ENCODE measurements at places on chromosomes 4 and X.

DNA sequence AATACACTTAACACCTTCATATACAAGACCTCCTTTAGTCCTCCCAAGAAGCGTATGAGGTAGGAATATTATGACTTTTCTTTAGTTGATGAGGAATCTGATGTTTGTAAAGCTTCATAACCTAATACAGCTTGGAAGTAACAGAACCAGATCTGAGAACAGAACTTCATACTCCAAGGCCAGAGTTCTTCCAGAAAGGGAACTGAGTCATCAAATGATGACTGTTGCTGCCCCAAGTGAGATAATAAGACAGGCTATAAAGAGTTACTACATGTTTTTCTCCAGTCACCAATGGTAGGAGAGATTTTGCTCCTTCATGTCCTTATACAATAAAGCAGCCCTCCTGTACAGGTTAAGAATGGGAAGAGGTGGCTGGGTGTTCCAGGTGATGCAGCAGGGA is 74.3 kb upstream of the ANXA3 start:
- DNase-seq: no peak

DNA sequence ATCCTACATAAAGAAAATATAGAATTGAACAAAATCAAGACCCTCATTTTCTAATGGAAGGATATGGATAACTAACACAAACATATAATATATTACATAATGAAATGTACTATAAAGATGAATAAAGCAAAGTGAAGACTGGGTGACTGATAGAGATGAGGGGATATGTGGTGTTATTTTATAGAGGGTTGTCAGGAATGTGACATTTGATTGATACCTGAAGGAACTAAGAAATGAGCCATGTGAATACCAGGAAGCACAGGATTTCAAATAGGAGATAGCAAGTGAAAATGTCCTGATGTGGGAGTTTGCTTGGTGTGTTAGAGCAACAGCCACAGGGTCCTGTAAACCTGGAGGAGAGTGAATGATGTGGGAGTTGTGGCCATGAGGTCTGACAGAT is 40.1 kb upstream of the GNPDA2 start:
- no peak for DNase-seq

DNA sequence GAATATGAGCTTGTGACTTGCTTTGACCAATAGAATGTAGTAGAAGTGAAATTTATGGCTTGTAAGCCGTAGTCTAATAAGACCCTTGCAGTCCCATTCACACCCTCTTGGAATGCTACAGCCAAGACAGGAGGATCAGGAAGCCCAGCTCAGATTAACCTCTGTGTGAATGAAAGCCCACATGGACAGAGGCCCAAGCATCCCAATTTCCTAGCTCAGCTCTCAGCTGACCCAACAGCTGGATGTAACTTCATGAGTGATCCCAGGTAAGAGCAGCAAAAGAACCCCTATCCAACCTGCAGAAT is 12.8 kb upstream of the PPM1K start:
- DNase-seq: no peak

DNA sequence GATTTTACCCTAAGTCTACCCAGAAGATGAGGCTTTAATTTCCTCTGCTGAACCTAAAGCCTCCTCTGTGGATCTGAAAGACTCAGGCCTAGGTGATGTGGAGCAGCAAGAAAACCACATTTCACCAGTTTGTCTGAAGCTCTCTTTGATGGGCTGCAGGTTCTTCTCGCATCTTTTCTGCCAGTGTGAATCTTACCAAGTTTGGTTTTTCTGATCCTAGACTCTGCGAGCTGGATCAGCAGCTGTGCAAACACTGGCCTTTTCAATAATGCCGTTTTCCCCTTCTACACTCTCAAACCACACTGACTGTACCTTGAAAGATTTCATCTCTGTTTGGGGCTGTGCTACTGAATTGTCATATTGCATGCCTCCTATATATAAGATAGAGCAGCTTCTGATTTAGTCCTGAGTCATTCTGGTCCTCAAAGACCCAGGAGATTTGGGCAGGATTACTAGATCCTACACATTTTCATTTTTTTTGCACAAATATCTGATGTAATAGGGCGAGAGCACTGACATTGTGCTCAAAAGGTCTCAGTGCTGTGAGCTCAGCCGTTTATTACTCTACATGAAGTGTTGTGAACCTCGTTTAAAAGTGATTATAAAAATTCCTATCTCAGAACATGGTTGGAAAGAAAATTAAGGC is 133.6 kb upstream of the FAM9C start:
- DNase-seq: no peak

DNA sequence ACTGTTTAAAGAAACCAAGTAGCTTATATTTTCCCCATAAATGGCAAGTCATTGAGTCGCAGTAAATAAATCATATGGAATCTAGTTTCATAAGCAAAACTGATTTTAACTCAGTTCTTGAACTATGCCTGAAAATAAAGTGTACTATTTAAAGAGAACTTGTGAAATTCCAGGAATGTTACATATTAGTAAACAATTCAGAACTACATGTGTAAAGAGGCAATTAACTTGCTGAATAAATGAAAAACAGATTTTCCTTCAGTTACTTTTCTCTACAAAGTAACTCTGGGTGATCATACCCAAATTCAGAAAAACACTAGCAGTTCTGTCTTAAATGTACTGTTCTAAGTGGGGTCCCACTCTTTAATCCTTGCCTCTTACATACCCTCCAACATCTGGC is 236.1 kb upstream of the EDNRA start:
- no peak for DNase-seq

DNA sequence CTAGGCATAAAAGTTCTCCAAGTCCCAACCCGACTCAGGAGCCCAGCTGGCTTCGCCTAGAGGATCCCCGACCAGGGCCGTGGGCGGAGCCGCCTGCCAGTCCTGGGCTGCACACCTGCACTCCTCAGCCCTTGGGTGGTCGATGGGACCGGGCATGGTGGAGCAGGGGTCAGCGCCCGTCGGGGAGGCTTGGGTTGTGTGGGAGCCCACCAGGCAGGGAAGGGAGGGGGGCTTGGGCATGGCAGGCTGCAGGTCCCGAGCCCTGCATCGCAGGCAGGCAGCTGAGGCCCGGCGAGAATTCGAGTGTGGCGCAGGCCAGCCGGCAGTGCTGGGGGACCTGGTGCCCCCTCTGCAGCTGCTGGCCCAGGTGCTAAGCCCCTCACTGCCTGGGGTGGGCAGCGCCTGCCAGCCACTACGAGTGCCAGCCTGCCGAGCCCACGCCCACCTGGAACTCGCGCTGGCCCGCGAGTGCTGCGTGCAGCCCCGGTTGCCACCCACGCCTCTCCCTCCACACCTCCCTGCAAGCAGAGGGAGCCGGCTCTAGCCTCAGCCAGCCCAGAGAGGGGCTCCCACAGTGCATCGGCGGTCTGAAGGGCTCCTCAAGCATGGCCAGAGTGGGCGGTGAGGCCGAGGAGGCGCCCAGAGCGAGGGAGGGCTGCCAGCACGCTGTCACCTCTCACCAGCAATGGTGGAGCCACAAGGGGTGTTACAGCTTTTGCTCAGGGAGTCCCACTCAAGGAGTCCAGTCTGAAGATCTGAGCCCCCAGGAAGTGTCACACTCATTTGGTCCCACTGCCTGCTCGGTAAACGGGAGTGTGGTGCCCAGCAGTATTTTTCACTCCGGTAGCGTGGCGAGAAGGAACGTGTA is 38.9 kb downstream of the SPRY1 start:
- no peak for DNase-seq

DNA sequence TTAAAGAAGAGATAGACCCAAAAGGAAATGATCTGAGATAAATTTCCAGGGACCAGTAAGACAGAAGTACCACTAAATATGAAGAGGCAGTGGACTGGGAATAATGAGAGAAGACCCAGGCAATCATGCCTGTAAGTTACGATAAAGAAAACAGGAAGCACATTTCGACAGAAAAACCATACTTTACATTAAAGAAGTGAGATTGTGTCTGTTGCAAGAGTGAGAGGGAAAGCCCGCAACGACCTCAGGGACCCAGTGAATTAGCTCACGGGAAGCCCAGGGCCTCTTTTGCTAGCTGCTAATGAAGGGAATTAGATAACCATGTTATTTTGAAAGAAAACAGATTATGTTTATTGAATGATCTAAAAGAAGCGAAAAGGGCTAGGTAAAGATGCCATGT is 28.9 kb upstream of the ACSL1 start:
- DNase-seq: no peak

- DNase-seq: no peak
Observed at GRCh38 chrX:2176274-2176673, 324.5 kb downstream of the DHRSX start.

DNA sequence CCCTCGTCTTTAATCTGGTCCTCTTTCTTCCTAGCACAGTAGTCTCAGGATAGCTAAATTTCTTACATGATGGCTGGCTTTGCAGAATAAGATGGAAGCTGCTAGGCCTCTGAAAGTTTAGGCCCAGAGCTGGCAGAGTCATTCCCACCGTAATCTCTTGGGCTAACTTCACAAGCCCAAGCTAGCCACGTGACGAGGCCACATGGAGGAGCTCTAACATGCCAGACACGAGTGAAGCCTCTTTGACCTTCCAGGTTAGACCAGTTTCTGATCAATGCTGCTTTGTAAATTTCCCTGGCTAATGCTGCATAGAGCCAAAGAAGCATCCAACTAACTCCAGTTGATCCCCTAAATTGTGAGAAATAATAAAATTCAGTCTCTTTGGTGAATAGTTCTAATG is 9.5 kb upstream of the CENPE start:
- no peak for DNase-seq

- no peak for DNase-seq
Observed at GRCh38 chrX:50988649-50989048, 78.1 kb downstream of the BMP15 start.

DNA sequence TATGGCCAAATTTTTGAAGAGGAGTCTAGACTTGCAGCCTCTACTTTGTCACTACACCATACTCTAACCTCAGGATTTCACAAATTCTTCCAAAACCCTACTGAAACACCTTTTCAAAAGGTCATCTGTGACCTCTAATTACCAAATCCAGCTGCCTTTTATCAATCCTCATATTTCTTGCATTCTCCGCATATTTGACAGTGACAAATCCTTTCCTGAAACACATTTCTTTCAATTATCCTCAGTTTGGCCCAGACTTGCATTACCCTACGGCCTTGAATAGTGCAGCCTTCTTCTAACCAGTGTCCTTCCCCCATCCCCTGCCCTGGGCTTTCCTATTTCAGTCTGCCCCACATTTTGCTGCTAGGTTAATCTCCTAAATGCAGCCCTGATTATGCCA is 25.5 kb downstream of the MID2 start:
- DNase-seq: no peak

DNA sequence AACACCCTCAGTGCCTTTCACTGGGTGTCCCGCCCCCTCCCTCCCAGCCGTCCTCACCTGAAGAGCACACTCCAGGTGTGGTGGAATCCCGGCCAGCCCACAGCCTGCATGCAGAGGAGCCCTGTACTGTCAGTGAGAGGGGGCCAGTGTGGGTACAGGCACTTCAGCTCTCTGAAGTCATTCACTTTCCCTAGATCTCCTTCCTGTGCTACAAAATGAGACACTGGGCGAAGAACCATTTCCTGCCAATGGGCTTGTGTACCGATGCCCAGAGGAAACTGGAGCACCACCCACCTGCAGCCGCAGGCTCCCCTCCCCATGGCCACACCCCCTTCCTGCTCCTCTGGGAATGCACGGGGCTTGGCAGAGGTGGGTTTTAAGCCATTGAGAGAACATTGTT is 73.9 kb upstream of the C4orf50 start:
- DNase-seq: no peak

- no peak for DNase-seq
Observed at GRCh38 chr4:184384810-184385557, 89.4 kb downstream of the IRF2 start.
